Activated CD8-positive, alpha-beta memory T cell treated with anti-CD3 and anti-CD28 coated beads for 1 hour (primary cell): ENCODE measurements at places on chromosomes 1 and 21.

- no peak for DNase-seq
Observed at GRCh38 chr21:33042812-33043211, 17.1 kb downstream of the OLIG2 start.

DNA sequence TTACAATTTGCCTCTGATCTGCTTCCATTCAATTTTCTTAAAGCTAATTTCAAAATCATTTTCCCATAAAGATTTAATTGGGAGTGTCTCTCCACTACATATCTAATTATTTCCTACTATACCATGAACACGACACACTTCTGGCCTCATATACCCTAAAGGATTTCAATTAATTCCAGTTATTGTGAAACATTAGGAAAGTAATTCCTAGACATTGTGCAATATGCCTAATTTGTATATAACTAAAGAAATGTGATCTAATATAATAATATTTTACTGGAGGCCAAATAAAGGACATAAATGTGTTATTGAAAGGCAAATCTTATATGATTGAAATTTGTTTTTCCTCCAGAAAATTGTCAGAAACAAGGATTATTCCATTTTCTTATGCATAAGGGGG is 727.2 kb upstream of the ADGRL2 start:
- no peak for DNase-seq

DNA sequence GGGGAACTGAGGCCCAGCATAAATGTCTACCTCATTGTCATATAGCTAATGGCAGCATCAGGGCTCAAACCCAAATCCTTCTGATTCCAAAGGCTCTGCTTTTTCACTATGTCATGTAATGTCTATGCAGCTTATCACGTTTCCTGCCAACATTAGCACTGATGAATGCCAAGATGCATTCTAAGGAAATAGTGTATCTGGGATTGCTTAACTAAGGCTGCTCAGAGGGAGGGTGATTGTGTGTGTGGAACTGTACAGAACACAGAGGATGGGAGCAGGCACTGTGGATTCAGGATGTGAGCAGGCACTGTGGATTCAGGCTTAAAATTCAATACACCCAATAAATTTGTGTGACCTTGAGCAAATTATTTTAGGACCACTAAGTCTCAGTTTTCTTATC is 456.4 kb upstream of the DEPDC1 start:
- DNase-seq = no peak

DNA sequence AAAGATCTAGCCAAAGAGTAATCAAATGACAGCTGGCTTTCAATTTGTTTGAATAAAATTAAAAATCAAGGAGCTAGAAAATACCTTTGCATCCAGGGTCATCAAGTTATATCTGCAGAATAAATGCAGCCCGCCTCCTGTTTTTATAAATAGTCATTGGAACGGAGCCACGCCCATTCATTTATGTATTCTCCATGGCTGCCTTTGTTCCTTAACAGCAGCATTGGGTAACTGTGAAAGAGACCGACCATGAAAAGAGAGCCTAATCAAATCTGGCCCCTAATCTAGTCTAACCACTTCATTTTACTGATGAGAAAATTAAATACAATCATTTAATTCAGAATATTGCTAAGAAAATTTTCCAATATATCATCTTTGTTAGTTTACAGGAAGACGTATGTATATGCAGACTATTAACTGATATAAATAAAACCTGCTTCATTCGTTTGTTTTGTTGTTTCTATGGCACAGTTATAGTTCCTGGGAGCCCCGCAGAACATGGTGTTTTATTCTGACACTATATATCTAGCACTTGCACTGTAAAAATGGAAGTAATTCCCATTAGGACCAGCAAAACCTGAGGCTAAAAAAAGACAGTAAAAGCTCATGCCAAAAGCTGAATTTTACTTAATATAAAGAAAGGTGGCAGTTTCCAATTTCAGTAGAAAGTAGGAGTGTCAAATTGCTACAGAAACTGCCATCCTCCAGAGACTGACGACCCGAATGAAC is 111.8 kb upstream of the PALMD start:
- DNase-seq = no peak

GRCh38 chr1:50373532-50373931 is 49.7 kb downstream of the DMRTA2 start:
- no peak for DNase-seq

DNA sequence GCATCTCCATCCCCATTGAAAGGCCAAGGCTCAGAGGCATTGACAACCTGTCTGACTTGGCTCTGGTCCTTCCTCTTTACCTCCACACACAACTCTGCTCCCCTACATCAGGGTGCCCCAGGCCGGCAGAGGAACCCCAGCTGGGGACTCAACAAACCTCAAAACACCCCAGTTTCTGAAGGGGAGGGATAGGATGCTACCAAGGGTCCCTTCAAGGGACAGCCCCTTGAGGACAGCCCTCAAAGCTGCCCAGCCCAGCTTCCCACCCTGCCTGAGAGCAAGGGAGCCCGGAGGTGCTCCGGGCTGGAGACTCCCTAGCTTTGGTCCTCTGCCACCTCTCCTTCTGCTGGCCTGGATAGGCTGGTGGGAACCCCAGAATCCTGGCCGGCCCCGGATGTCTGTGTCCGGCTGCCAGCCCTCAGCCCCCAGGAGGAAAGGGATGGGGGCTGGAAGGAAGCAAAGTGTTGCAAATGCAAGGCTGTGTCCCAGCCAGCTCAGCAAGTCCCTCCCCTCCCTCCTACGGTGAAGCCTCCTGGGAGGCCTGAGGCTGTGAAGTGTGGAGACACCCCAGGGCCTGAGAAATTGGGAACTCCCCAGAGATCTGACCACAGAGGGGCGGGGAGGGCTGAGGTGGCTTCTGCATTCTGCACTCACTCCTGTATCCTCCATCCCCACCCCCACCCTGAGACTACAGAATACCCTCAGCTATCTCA is 1.1 kb upstream of the MARCKSL1 start:
- DNase-seq = no peak

DNA sequence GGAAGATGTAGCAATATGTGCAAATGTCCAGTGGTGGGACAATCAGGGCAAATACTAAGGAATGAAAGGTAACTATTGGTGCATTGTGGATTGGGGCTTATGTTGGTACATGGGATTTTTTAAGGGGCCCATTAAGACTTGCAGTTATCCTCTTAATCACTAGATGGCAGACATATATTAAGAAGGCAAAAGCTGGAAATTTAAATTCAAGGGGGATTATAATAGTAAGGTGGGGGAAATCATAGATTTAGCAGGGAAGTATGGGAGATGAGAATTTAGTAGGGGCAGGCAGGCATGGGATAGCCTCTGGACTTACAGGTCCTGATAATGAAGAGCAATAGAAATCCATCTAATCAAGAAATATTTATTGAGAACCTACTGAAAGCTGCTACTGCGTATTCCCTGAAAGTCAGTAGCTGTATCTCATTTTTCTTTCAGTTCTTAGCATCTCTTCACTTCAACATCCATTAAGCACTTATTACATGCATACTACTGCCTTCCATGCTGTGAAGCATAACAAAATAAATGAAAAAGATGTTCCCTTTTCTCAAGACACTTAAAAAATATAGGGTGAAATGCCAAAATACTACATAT is 251.8 kb downstream of the CRB1 start:
- no peak for DNase-seq

- DNase-seq = no peak
Observed at GRCh38 chr21:44773291-44773932, 28.2 kb downstream of the UBE2G2 start.

GRCh38 chr1:165851034-165851658 is 23.7 kb downstream of the UCK2 start:
- DNase-seq = no peak

- no peak for DNase-seq
Observed at GRCh38 chr1:9805006-9805508, 18.7 kb downstream of the CLSTN1 start.

GRCh38 chr1:66464802-66465201 is 69.2 kb upstream of the SGIP1 start:
- DNase-seq = no peak

DNA sequence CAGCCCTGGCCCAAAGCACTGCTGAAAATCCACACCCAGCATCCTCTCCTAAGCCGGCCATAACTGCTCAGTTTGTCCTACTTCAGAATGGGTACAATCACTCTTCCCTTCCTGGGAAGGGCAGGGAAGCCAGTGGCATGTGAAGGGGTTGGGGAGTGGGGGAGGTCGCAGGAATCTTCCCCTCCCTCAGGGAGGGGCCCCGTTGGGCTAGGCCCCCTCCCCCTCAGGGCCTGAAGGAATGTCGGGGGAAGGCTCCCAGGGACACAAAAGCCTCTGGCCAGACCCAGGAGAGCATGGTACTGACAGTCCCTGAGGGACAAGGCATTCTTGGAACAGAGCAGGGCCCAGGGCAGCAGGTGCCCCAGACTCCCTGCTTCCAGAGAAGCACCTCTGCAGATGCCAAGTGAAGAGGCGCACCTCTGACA is 1.2 kb downstream of the ELOVL1 start:
- DNase-seq = no peak

- DNase-seq = no peak
Observed at GRCh38 chr1:81505831-81506230, 294.9 kb upstream of the ADGRL2 start.

DNA sequence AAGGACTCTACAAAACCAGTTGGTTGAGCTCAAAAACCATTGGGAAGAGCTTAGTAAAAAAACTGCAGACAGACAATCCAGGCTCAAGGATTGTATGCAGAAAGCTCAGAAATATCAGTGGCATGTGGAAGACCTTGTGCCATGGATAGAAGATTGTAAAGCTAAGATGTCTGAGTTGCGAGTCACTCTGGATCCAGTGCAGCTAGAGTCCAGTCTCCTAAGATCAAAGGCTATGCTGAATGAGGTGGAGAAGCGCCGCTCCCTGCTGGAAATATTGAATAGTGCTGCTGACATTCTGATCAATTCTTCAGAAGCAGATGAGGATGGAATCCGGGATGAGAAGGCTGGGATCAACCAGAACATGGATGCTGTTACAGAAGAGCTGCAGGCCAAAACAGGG is 104.0 kb upstream of the BMP8A start:
- no peak for DNase-seq

DNA sequence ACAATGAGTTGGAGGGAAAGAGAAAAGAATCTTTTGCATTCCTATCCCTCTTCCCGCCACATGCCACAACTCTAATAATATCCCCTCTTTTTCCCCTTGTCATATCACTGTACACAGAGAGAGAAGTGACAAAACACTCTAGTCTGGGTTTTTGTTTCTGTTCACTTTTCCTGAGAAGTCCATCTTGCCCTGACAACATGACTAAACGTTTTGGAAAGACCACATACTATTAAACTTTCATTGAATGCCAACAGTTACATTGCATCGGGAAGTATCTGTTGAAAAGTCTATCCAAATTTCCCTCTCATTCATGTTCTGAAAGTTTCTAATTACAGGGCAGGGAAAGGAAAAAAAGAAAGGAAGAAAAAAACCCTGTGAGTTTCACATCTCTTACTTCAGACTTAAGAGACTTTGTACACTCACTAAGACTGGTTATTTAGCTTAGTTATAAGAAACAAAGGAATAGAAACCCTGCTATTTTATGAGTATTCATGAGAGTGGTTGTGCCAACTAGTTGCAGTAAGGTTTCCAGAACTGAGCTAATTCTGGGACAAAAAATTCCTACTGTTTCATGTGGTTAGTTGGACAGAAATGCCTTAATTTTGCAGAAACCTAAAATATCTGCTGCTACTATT is 16.9 kb downstream of the PLA2G4A start:
- DNase-seq = no peak

DNA sequence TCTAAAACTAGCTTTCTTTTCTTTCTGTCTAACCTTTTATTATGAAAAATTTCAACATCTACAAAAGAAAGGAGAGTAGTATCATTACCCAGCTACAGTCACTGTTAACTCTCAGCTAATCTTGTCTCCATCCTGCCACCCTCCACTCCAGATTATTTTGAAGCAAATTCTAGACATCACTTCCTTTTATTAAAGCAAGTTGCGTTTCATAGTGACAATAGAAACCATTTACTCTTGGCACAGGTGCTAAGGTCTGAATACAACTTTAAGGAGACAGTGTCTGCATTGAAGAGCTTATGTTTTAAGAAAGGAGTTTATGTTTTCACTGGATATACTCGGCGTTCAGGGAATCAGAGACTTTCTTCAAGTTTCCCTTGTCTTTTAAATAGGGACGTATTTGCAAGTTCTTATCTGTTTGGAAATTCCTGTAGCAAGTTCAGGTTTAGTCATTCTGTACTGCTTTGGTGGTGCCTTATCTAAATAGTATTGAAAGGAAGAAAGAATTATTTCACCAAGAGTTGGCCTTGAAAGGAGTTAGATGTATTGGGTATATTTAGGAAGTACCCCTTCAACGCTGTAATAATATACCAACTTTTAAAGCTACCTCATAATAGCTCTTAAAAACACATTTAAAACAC is 42.7 kb downstream of the ITSN1 start:
- no peak for DNase-seq

- no peak for DNase-seq
Observed at GRCh38 chr1:181919542-181919941, 142.0 kb downstream of the ZNF648 start.

GRCh38 chr1:232553809-232554208 is 76.1 kb downstream of the SIPA1L2 start:
- no peak for DNase-seq

DNA sequence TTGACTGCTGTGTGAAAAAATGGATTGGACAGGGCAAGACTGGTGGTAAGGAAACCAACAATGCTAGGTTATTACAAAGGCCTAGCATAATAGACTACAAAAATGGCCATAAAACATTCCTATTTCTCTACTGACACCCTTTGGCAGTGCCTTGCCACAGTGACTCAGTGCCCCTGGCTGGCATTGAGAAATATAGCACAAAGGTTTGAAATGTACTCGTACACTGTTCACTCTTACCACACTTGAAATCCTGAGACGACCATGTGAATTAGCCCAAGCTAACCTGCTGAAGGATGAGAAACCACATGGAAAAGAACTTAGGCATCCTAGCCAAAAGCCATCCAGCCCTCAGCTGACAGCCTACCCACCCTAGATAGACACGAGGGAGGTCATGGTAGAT is 149.8 kb upstream of the PALMD start:
- DNase-seq = no peak

- DNase-seq = no peak
Observed at GRCh38 chr1:24318615-24319311, 394 bp upstream of the GRHL3 start.

GRCh38 chr1:185017338-185017737 is 28.0 kb upstream of the RNF2 start:
- DNase-seq = no peak

DNA sequence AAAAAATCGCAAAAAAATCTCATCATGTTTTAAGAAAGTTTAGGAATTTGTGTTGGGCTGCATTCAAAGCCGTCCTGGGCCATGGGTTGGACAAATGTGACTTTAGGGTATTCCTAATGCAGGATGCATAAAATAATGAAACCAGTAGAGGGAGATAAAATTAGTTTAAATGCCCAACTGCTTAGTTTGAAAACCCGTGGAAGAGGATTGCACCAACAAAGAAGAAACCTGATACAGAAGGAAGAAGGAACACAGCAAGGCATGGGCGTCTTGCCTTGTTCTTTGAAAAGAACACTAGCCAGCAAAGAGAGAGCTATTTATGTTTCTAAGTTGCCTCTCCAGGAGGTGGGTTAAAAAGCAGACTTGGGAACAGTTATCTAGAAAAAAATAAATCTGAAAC is 37.9 kb downstream of the WDR3 start:
- DNase-seq = no peak
